Fibroblast of skin of scalp (primary cell): ENCODE measurements at places on chromosomes 6 and 20.

DNA sequence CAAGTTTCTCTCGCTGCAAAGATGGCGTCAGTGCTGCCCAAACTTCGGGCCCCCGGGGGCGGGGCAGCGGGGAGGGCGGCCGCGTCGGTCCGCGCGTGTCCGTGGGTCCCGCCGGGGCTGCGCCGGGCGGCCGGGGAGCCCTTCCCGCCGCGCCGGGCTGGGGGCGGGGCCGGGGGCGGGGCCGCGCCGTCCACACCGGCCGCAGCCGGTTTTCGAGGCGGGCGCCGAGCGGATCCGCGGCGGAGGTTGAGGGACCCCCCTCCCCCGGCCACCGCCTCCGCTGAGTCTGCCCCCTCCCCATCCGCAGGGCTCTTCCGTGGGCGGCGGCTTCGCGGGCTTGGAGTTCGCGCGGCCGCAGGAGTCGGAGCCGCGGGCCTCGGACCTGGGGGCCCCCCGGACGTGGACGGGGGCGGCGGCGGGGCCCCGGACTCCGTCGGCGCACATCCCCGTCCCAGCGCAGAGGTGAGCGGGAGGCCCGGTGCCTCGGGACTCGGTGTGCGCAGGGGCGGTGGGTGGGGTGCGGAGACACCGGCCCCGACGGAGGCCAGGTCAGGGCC lies 572 bp downstream of the SLC2A4RG start:
- peak; percentile 43 for DNase-seq

DNA sequence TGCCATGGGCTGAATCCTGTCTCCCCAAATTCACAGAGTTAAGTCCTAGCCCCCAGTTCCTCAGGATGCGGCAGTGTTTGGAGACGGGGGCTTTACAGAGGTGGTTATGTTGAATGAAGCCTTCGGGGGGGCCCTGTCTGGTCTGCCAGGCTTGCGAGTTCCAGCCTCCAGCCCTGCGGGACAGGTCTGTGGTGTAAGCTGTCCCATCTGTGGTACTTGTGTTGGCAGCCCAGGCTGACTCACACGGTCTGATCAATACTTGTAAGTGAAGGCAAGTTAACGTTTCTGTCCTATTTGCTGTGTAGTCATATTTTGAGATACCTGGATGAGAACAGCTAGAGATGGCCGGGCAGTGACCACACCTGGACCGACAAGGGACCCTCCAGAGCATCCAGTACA lies 51.8 kb upstream of the GPR31 start:
- DNase-seq = no peak

- no peak for DNase-seq
Measured at GRCh38 chr6:114419175-114419574, 76.4 kb upstream of the HS3ST5 start.

DNA sequence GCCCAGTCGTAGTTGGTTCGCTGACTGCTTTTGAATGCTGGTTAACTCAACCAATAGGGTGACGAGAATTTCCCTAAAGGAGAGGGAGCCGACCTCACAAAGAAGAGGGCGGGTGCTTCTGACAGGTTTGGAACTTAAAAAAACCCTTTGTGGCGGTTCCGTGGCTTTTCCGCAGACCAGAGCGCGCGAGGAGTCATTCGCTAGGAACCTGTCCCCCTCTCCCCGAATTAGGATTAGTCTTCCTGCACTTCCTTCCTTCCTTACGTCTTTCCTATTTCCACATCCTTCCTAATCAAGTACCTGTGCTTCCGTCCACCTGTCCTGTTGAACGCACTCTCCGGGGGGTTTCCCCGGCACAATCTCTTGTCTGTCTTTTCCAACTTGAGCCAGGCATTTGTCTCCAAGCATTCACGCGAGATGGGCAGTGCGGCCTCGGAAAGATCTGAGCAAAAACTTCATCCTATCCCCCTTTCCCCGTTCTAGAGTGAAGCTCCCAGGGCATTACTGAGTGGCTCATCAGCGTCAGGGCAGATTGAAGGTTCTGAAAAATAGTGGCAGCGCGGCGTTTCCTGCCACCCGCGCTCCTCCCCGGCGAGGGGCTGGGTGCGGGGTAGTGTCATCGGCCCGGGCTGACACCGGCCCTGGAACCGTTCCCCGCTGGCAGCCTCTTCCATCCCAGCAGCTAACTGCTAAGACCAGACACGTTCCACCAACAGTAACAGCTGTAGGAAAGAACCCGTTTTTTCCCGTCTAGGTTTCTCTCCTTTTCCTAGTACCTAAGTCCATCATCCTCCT lies 1.5 kb upstream of the STXBP5 start:
- DNase-seq = peak; percentile 98

DNA sequence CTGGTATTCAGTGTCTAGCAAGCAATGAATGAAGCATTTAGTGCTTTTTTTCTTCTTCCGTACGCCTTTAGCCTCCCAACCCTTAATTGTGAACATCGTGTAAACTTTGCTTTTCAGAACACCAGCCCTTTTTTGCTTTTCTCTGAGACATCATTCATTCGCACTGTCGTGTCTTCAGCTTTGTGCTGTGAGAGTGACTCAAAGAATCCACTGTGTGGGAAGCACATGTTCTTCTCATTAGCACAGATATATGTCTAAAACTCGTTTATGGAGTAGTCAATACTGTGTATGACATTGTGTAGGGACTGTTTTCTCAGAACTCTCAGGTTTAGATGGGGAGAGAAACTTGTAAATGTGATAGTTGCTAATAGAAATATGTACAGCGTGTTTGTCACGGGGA lies 279.1 kb downstream of the FARS2 start:
- peak; percentile 60 for DNase-seq

DNA sequence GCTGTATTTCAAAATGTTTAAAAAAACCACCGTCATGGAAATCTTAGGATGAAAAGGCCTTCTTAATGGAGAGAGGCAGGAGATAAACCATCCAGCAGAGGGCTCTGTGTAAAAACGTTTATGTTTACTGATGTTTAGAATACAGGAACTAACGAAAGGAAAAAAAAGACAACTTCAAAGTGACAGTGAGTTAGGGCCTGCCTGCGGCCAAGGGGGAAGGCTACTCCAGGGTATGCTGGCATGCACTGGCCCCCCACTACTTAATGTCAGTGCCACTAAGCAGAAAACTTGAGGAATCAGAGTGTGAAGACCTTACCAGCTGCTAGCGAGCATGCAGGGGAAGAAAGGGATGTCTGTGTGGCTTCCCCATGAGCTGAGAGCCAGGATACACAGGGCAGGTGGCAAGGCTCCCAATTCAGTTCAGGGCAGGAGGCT lies 47.7 kb downstream of the AKAP7 start:
- peak; percentile 33 for DNase-seq

- DNase-seq = no peak
Measured at GRCh38 chr6:4506792-4507191, 269.4 kb upstream of the CDYL start.

DNA sequence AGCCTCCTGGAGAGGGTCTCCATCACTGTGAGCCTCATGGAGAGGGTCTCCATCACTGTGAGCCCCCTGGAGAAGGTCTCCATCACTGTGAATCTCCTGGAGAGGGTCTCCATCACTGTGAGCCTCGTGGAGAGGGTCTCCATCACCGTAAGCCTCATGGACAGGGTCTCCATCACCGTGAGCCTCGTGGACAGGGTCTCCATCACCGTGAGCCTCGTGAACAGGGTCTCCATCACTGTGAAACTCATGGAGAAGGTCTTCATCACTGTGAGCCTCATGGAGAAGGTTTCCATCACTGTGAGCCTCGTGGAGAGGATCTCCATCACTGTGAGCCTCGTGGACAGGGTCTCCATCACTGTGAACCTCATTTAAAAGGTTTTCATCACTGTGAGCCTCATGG lies 140.0 kb downstream of the ERMARD start:
- no peak for DNase-seq

- no peak for DNase-seq
Measured at GRCh38 chr20:57660922-57661745, 40.9 kb upstream of the ZBP1 start.

DNA sequence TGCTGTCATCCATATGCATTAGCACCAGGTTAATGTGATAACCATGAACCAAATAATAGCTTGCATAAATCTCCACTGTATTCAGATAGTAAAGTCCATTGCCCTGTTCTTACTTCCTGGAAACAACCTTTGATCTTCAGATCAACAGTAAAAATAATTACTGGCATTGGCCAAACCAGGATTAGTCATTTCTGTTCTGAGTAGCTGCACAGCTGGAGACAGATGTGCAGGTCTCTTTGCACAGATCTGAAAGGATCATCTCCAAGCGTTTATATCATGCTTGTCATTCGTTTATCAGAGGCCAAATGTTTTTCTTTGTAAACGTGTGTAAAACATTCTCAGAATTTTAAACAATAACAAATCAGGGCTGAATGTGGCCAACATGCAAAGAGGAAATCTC lies 134.4 kb upstream of the HMGCLL1 start:
- no peak for DNase-seq

DNA sequence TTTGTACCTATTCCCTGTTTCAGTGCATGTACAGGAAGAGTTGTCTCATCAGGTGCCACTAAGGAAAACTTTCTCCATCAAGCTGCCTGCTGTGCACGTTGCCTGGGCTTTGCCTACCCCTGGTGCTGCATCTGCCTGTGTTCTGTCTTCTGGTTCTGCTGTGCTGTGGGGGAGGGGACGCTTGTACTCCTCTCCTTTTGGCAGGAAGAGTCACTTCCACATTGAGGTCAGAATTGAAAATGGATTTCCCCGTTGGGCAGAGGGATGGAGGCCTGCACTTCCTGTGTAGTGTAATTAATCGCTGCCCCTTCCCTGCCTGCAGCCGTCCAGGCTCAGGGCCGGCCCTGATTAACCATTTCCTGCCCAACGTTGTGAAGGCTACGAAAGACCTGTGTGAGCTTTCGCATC lies 153.3 kb downstream of the SCML4 start:
- DNase-seq = peak; percentile 42
